ENCODE measurements at places on chromosomes 4 and X. TPM values are rescaled to one million over a fixed set of nuclear protein-coding genes. Genes with fewer than 3 reads are reported as not detected.

PHOX2B gene
- polyA plus RNA-seq = not detected

TLR8 gene
- polyA plus RNA-seq = not detected

EVC2 gene
- not detected for polyA plus RNA-seq

- DNase-seq = peak; percentile 0
Measured at GRCh38 chrX:118666521-118666920, 60.9 kb upstream of the IL13RA1 start.

- DNase-seq = no peak
Measured at GRCh38 chr4:7241597-7242125, 49.3 kb downstream of the SORCS2 start.

DNA sequence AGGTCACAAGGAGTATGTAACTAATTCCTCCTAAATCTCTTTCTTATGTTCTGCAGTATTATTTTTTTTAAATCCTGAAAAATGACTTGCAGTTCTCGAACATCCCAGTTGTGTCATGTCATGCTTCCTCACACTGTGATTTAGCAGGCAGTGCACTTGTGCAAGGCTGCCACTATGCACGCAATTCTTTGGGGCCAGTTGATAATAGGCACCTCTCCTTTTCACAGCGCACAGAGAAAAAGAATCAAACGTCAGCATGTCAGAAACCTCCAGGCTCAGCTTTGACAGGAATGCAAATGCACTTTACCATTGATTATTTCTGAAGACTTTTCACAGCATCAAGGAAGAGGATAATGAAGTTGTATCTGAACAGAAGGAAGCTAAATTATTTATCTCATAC lies 62.9 kb downstream of the FGF13 start:
- no peak for DNase-seq

- no peak for DNase-seq
Measured at GRCh38 chrX:11890836-11891514, 132.9 kb downstream of the MSL3 start.

DNA sequence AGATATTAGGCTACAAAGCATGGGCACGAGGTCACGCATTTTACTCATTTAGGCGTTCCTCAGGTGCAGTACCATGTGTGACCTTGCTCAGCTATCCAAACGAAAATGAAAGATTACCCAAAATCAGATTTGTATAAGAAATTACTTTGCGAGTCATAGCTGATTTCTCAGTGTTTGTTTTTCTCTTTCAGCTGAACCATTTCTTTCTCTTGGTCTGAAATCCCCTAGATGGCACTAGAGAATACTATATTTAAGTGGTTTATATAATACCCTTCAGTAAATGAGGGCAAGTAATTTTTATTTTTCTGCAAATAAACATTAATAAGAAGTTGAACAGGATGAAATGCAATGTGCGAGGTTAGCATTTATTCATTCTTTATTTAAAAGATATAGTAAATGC lies 496.6 kb downstream of the STIM2 start:
- DNase-seq = no peak

DNA sequence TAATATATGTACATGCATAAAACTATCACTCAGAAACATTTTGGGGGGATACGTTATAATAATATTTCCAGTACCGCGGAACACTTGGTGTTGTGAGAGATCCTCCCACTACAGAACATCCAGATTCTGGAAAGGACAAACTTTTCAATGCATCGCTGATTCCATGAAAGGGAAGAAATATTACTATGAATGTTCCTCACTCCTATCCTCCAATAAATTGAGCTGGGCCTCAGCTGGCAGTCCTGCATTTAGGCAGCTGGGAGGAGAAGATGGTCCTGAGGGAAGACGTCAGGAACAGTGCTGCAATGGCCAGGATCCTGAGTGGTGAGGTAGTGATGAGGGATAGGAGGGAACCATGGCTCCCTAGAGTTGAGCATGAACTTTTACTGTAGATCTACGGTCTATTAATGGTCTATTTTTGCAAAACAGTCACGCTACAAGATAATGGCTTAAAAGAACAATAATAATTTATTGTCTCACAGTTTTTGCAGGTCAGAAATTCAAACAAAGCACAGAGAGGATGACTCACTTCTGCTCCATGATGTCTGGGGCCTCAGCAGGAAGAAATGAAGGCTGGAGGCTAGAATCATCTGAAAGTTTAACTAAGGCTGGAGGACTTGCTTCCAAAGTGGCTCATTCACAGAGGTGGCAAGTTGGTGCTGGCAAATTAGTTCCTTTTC lies 538.1 kb downstream of the STIM2 start:
- DNase-seq = no peak

- DNase-seq = peak; percentile 9
Measured at GRCh38 chrX:24242649-24243175, 71.2 kb downstream of the SUPT20HL2 start.

GRCh38 chrX:1386338-1387127 lies 5.4 kb downstream of the SLC25A6 start:
- no peak for DNase-seq

Data from HepG2 (cell line).